Brain (organoid and tissue), 16 donors: ENCODE measurements at places on chromosomes 4 and X. TPM values are rescaled to one million over a fixed set of nuclear protein-coding genes. Genes with fewer than 3 reads are reported as not detected.

JAKMIP1 gene
- polyA plus RNA-seq: 42.6 TPM

MAGEB1 gene
- polyA plus RNA-seq: not detected

SPANXN4 gene
- not detected for polyA plus RNA-seq

FABP2 gene
- polyA plus RNA-seq: not detected

MAP7D2 gene
- polyA plus RNA-seq: 12.5 TPM

HAND2 gene
- not detected for polyA plus RNA-seq

TEC gene
- 0.29 TPM for polyA plus RNA-seq

RNF212 gene
- 41.7 TPM for polyA plus RNA-seq

GAGE12F gene
- not detected for polyA plus RNA-seq

RIPPLY1 gene
- not detected for polyA plus RNA-seq

CT45A10 gene
- not detected for polyA plus RNA-seq

AADAT gene
- polyA plus RNA-seq: 3.1 TPM

HS6ST2 gene
- polyA plus RNA-seq: 0.41 TPM

DNA sequence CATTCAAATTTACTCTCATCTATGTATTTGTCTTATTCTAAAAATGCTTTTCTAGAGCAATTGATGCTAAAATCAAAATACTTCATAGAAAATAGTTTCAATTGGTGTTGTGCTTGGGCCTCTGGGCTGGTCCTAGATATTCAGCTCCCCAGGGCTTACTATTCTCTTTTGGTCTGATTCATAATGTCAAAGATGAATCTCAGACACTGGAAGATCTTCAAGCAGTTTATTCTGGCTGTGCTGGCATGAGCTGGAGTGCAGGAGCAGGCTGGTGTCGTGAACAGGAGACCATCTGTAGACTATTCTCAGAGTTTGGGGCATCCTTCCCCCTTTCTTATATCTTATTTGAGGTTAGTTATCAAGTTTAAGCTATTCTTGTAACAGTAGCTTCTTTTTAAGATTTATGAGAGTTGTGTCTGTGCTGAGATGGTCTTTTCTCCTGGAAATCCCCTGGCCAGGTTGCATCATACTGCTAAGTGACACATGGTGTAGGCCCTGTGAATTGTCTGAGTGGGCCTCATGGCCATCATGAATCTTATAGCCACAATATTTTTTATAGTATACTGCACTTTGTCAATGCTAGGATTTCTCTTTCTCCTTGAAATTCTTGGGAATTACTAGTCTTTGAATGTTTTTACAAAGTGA lies 1624.0 kb upstream of the IGFBP7 start:
- DNase-seq: no peak

DNA sequence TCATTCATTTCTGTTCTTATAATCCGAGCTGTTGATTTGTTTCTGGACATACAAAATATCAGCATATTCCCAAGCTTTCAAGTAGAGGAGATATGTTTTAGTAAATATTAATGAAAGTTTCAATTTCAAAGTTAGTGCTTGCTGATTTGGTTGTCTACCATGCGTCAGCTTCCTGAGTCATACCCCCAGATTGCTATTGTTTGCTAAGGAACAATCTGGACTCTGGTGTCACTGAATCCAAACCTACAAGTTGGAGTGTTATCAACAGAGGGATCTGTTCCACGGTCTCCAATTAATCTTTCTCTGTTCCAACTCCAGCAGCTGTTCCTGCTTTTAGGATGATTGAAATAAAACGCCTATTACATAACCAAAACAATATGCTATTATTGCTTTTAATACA lies 96.1 kb upstream of the FAM9A start:
- no peak for DNase-seq

GRCh38 chr4:94507708-94508107 lies 56.0 kb downstream of the PDLIM5 start:
- no peak for DNase-seq

- DNase-seq: peak; percentile 35
Observed at GRCh38 chr4:33518856-33519255, 2725.5 kb downstream of the ARAP2 start.

GRCh38 chr4:74661427-74662201 lies 132.7 kb downstream of the BTC start:
- no peak for DNase-seq

DNA sequence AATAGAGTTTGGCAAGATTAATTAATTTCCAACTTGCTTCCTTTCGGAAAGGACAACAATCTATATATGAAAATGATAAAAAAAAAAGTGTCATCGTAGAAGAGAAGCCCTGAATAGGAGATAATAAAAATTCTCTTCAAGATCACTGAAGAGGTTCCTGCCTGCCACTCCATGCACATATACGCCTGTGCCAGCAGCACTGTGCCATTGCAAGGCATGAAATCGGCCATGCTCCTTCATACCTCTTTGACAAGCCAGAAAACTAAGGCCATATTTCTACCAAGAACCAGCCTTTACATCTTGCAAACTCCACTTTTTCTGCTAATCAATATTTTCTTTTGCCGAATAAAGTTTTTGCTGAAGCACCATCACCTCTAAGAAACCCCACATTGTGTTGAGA lies 365.5 kb downstream of the CXXC4 start:
- no peak for DNase-seq

DNA sequence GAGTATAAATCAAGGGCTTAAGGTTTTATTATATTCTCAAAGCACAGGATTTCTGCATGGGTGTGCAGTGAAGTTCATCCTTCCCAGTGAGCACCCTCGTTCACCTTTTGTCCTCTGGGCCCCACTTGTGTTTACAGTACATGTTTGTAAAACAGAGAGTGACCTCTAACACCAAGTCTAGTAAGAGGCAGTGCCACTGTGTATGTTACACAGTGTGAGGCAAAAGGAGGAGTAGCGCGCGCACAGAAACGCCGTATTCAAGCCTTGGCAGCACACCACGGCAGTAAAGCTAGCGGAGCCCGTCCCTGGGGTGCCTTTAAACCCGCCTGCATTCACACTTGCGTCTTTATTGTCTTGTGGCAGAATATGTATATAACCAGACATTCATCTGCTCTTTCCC lies 51.9 kb downstream of the CCNI start:
- DNase-seq: no peak

DNA sequence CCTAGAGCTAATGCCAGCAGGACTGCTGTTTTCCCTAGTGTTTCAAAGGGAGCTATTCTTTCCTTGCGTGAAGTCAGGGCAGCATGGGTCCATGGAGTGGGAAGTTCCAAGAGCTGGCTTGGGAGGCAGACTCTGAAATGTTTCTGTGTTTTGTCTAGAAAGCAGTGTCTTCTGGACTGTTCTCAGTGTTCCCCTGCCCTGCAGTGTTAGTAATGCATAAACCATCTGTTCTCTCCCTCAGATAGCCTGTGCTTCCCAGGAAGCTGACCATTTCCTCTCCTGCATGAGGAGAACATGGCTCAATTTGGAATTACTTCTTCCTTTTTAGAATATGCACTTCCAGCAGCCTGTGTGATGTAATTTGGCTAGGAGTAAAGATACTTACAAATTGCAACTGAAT lies 116.7 kb upstream of the CXCL13 start:
- DNase-seq: no peak

- peak; percentile 13 for DNase-seq
Observed at GRCh38 chr4:169662206-169662605, 41.8 kb downstream of the CLCN3 start.

GRCh38 chrX:134692233-134692632 lies 34.0 kb upstream of the PLAC1 start:
- DNase-seq: no peak

DNA sequence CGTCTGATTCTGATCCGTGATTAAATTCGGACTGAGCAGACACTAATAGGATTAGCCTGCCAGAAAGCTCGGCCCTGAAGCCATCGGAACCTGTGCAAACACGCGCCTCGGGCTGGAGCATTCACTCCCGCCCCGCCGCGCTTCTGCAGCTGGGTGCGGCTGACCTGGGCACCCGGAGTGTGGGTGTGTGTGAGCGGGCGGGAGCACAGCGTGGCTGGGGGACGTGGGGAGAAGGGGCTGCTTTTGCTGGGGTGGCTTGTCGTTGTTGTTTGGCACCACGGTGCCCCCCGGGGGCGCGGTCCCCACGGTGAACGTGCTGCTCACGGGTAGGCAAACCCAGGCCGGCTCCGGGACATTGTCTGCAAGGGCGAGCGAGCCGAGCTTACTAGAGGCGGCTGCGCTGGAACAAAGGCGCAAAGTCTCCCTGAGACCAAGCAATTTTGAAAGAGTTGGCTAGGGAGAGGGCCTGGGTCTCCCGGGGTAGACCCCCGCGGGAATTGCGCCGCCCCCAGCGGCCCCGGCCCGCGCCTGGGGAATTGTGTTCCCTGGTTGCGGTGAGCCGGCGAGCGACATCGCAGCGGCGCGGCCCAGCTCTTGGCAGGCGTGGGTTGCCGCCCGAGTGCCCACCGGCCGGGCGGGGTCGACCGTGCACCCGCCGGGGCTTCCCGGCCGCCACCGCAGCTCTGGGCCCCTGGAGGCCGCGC lies 1.4 kb downstream of the MAMLD1 start:
- no peak for DNase-seq

DNA sequence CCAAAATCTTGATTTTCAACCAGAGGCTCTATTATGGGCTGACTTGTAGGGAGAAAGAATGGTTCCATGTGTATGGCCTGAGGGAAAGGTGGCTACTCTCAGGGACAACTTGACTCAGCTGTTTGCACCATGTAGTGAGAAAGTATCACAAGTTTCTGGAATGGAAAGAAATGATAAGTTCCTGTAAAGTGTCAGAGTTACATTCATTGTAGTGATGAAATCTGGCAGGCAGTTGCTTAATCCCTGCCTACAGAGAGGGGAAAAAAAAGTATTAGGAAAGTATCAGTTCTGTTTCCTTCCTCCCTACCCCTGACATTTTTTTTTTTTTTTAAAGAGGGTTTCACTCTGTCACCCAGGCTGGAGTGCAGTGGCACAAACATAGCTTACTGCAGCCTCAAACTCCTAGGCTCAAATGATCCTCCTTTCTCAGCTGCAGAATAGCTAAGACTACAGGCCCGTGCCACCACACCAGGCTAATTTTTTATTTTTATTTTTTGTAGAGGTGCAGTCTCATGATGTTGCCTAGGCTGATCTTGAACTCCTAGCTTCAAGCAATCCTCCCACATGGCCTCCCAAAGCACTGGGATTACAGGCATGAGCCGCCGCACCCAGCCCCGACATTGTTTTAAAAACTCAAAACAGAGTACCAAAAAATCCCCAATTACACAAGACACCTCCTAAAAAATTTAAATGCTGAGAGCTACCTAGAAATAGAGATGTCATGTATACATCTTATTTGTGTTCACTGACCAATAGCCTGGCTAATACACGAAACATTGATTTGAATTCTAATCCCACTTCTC lies 4.8 kb upstream of the FBXL5 start:
- no peak for DNase-seq

DNA sequence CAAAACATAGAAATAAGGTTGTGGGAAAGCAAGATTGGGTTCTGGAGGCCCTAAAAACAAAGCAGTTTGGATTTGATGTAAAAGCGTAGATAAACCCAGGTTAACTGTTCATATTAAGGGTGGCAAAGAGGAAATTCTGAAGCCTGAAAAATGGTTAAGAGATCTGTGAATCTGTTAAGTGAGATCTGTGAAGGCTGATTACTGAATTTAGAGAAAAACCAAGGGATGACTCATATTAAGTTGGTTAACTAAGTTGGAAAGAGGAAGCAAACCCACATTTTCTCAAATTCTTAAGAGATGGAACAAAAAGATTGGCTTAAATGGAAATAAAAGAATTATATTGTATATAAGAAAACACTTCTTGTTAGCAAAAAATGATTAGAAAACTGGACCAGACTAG lies 22.8 kb downstream of the GPAT3 start:
- DNase-seq: no peak

- DNase-seq: no peak
Observed at GRCh38 chrX:117871796-117872195, 244.8 kb downstream of the KLHL13 start.

DNA sequence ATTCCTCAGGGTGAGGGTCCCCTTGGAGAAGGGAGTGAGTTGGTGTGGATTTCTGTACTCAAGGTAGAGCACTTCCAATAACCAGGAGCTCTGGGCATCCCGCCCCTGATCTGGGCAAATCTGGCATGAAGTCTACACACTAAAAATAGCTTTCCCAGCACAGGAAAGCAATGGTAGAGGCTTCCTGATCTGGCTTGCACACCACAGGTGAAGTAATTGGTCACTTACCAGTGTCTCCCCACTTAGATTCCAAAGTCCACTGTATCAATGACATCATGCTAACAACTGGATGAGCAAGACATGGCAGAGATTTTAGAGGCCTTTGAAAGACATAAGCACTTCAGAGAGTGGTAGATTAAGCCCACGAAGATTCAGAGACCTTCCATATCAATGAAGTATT lies 17.8 kb upstream of the IDS start:
- DNase-seq: no peak

DNA sequence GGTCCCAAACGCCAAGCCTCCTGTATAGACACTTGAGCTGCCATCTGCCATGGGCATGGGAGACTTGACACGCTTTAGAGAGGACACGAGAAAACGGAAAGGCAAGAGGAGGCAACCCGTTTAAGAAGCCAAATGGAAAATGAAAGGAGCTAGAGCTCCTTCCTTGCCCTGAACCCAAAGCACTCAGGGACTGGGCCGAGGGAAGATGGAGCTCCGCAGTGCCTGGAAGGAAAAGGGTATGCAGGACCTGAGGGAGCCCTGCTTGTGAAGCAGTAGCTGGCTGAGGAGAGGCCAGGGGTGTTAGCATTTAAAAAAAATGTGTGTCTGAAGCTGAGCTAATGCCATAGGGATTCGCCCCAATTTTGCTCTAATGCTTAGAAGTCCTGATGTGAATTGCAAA lies 15.1 kb downstream of the MCF2 start:
- DNase-seq: no peak

GRCh38 chrX:120251471-120252011 lies 929 bp downstream of the ZBTB33 start:
- peak; percentile 42 for DNase-seq

GRCh38 chr4:44415251-44415650 lies 33.4 kb downstream of the KCTD8 start:
- DNase-seq: no peak

DNA sequence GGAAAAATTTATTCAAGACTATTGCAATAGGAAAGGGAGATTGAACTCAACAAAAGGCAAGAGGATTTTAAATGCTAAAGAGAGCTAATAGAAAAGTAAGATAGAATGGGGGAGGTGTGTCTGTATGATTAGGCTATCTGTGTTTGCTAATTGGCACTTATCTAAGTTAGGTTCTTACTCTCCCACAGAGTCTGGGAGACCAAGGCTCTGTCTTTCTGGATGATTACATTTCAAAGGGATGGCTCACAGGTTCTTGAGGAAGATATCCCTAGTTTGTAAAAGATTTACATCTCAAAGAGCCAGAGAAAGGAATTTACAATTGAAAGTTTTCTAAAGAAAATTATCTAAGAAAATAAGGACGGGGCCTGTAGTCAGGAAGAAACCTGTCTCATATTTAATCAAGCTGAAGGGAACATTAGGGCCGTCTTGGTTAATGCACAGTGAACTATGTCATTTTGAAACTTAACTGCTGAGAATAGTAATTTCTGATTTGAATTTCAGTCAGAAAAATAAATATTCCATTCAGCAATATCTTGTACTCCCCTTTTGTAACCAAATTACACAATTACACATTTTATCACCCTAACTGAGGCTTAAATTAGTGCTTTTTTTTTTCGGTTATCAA lies 75.8 kb downstream of the MAGEB10 start:
- no peak for DNase-seq

DNA sequence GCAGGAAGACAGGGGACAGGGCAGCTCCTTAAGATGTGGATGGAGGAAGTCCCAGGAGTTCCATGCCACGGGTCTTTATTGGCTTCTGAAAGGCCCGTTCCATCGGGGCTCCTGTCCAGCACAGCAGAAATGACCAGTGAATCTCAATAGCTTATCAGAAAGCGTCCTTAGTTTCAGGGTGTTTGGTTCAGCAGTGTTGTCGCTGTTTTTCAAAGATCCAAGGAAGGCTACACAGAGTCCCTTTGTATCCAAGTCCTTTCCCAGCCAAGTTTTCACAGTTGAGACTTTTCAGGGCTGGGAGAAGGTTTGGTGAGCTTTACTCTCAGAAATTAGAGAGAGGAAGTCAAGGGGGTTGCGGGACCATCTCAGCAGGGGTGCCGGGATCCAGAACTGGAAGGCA lies 5.0 kb upstream of the ZCCHC4 start:
- peak; percentile 72 for DNase-seq
